Iris pigment epithelial cell (primary cell): ENCODE measurements at places on chromosomes 1 and 21.

GRCh38 chr1:15720861-15721260 is 15.2 kb upstream of the SLC25A34 start:
- DNase-seq: no peak

DNA sequence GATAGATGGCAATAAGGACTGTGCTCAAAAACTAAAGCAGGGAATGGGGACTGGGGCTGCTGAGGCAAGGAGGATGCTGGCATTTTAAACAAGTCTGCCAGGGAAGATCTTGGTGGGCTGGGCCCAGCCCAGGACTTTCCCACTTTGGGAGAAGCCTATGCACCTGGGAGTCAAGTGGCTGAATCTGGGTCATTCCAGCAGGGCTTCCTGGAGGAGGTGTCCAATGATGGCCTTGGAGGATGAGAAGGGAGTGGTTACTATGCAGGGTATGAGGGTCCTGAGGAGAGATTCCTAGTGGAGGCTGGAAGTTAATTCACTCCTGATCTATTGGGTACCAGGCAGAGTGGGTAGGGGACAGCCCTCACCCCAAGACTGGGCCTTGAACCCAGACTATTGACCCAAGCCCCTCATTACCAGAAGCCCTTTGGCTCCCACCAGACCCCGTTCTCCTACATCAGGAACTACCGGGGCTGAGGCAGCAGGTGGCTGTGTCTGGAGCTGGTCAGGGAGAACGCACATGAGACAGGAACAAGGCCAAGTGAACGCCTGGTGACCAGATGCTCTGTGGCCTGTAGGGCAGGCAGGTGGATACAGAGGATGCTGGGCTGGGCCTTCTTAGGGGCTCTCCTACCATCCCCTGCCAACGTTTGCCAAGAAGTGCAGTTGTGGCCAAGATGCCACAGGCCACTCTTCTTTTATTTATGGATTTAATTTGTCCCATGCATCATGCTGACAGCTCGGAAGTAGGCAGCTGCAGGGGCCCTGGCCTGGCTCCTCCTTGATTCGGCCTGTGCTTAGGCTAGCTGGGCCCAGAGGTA is 18.3 kb upstream of the LRP8 start:
- no peak for DNase-seq

- DNase-seq: peak; percentile 80
Observed at GRCh38 chr1:178417858-178418257, 78.9 kb downstream of the CLEC20A start.

DNA sequence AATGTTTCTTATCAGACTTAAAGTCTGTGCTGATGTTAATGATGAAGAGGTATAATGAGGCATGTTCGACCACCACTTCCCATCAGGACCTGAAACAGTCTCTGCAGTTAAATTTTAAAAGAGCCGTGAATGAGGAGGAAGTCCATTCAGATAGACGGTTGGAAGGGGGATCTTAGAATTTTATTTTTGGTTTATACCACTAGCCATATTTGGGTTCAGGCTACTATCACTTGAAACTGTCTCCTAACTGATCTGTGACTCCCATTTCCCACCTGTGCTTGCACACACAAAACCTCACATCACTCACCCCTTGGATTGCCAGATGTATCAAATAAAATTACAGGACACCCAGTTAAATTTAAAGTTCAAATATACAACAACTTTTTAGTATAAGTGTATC is 9.9 kb upstream of the ANKRD13C start:
- no peak for DNase-seq

GRCh38 chr1:180926164-180926981 is 13.7 kb downstream of the KIAA1614 start:
- peak; percentile 28 for DNase-seq

GRCh38 chr1:57384901-57385300 is 39.0 kb downstream of the DAB1 start:
- DNase-seq: no peak

GRCh38 chr1:180026556-180026955 is 71.9 kb downstream of the CEP350 start:
- DNase-seq: peak; percentile 79

DNA sequence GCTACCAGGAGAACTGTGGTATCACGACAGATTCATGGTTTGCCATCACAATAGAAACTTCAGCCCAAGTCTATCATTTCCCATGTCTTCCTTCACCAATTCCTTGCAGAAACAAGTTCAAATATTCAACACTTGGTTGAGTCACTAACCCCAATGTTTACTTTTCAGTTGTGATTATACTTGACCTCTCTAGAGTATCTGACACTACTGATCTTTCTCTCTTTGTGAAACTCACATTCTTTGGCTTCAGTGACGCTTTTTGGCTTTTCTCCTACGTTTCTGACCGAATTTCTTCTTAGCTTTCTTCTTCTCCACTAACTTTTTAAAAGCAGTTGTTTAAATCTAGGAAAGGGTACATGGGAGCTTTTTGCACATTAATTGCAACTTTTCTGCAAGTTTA is 48.8 kb upstream of the HMGB4 start:
- DNase-seq: peak; percentile 22

- no peak for DNase-seq
Observed at GRCh38 chr1:202201266-202201665, 7.7 kb downstream of the LGR6 start.

- no peak for DNase-seq
Observed at GRCh38 chr21:42443181-42443785, 39.6 kb downstream of the UBASH3A start.

GRCh38 chr1:106254748-106255147 is 801.7 kb upstream of the PRMT6 start:
- peak; percentile 8 for DNase-seq

DNA sequence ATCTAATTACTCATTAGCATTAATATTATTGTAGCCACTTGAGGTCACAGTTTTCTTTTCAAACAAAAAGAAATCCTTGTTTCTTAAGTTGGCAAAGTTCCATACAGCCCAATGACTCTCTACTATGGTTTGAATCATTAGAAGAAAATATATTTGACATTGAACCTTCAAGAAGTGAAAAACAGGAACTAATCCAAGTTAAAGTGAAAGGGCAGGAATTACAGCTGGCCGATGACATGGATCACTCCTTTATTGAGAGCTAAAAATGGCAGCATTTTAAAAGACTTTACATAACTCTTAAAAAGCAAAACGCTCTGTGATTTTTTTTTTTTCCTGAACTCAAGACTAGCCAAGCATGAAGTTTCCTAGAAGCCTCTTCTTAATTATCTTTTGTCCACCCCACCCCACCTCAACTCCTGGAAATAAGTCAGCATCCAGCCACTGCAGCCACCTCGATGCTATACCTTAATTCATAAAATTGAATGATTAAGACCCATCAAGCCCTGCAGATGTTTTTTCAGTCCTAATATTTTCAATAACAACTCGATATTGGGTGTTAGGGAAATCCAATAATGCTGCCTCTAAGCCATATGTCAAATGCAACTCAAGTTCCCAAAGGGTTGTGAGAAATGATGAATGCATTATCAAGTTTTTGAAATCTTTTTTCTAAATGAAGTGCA is 323.1 kb downstream of the HHIPL2 start:
- no peak for DNase-seq

GRCh38 chr1:112906150-112906698 is 49.8 kb downstream of the SLC16A1 start:
- DNase-seq: no peak

DNA sequence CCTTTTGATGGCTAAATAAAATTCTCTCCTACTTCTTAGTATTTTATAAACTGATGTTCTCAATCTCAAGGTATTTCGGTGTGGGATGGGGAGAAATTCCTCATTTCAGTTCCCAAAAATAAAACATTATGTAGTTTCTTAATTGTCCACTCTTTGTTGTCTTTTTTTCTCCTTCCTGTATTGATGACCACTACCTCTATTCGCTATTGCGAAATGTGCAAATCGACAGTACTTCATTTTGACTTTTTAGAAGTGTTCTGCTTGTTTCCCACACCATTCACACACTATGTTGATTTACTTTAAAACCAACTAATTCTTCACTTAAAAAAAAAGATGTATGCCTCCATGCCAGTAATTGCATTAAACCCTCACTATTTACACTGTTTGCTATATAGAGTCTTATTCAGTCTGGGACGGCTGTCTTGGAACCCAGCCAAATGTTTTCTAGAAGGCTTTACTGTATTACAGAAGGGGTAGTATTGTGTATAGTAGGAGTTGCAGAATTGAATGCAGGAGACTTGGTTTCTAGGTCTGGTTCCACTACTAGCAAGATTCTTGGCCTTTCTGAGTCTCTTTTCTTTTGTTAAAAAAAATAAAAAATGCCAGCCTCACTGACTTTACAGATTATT is 5.6 kb downstream of the RNF2 start:
- peak; percentile 14 for DNase-seq
